Progenitor cell of endocrine pancreas (in vitro differentiated cells): ENCODE measurements at places on chromosomes 6 and 20.

DNA sequence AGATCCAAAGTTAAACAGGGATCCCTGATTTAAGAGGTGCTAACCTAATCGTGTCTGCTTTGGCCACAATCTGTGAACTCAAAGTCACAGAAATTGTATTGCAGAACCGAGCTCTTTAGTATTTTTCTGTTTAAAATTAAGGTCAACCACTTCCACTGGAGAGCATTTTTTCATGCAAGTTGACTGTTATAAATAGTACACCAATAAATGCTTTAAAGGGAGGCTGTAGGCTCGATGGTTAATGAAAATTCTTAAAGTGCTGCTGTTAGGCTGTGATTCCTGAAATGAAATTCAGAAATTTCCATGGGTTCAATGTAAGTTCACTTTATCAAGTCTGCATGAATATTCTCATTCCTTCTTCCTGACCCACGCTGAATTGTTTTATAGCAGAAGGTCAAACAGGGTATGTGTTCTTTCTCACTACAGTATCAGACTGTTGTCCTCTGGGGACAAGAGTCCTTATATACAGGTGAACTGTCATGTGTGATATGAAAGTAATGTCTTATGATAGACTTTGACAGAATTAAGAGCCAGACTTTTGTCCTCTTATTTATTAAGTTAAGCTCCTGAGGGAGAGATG, 92.5 kb upstream of the HDGFL1 start:
- H3K27me3 ChIP-seq = no peaks in the 10 kb centered on the region
- no peak overlapping the region for H3K27ac ChIP-seq
- peaks cover 5% of the 10 kb centered on the region for H3K4me1 ChIP-seq
- DNase-seq = no peak

GRCh38 chr6:137740091-137740755, 126.8 kb upstream of the TNFAIP3 start:
- H3K4me1 ChIP-seq = peaks cover 1% of the 10 kb centered on the region
- DNase-seq = no peak
- H3K27ac ChIP-seq = no peak overlapping the region
- H3K4me3 ChIP-seq = no peak overlapping the region

DNA sequence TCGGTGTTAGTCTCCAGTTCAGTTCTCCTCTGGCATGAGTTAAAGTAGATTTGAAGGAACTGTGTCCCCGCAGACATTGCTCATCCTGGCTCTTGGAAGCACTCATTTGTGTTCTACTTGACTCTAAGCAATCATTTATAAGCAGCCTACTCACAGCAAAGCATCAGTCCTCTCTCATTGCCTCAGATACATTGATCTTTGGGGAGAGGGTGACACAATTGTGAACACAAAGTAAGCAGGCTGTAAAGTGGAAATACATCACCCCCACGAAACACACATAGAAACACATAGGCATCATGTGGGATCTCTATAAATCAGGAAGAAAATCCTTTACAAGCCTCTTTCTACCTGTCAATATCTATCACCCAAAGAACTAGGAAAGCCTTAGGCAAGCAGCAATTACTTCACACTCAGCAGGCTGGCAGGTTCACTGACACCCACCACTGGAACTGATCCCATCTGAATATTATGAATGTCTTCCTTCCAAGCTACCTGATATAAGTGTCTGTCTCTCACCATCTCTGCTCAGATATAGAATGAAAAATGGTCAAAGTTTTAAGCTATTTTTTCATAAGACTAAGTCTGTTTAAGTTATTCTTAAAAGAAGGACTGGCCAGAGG, 675.8 kb downstream of the HACE1 start:
- H3K27me3 ChIP-seq = no peaks in the 10 kb centered on the region
- no peak overlapping the region for H3K4me3 ChIP-seq
- no peak for DNase-seq
- H3K36me3 ChIP-seq = no peaks in the 10 kb centered on the region
- no peak overlapping the region for H3K27ac ChIP-seq

DNA sequence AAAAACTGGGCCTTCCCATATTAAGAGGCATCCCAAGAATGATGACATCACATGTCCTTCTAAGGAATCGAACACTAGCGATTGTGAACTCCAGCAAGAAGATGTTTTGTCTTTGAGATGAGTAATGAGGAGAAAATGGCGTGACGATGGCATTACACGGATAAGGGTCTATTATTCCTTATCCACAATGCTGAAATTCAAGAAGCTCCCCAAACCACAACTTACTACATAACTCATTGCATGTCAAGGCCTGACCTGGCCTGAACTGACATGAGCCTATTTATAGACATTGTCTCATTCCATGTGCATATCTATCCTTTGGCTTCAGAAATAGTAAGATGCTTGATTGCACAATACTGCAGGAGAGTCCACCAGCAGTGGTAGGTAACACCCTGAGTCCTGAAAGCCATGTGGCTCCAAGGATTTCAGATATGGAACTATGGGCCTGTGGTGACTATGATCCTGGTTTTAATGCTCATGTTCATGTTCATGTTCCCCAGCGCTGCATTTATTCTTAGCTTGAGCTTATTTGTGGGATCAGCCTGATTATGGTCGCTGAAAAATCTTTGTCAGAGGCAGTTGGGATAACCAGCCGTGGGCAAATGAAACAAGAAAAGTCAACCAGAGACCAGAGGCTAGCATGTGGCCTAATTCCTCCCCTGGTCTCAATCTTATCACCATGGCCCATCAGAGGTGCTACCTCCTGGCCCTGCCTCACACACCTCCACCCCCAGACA, 183.2 kb upstream of the JARID2 start:
- no peak overlapping the region for H3K4me3 ChIP-seq
- H3K27ac ChIP-seq = no peak overlapping the region
- no peaks in the 10 kb centered on the region for H3K36me3 ChIP-seq
- H3K27me3 ChIP-seq = peaks cover 10% of the 10 kb centered on the region
- peaks cover 19% of the 10 kb centered on the region for H3K4me1 ChIP-seq

DNA sequence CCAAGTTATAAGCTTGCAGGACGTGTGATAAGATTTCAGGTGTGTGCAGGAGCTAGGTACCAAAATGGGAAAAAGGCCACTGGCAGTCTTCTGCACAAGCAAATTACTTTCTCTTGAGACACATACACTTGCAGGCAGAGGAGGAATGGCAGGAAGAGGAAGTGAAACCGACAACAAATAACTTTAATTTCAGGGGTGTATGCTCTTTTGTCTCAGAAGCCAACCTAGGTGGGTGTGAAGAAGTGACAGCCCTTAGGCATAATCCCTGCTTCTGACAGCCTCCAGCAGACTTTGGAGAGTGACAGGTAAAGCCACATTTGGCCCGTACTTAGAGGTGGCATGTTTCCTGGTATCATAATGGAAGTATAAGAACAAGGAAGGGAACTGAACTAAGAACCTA, 118.8 kb upstream of the TRAF3IP2 start:
- H3K4me3 ChIP-seq = no peak overlapping the region
- peaks cover 2% of the 10 kb centered on the region for H3K4me1 ChIP-seq
- no peak for DNase-seq
- H3K27me3 ChIP-seq = no peaks in the 10 kb centered on the region

DNA sequence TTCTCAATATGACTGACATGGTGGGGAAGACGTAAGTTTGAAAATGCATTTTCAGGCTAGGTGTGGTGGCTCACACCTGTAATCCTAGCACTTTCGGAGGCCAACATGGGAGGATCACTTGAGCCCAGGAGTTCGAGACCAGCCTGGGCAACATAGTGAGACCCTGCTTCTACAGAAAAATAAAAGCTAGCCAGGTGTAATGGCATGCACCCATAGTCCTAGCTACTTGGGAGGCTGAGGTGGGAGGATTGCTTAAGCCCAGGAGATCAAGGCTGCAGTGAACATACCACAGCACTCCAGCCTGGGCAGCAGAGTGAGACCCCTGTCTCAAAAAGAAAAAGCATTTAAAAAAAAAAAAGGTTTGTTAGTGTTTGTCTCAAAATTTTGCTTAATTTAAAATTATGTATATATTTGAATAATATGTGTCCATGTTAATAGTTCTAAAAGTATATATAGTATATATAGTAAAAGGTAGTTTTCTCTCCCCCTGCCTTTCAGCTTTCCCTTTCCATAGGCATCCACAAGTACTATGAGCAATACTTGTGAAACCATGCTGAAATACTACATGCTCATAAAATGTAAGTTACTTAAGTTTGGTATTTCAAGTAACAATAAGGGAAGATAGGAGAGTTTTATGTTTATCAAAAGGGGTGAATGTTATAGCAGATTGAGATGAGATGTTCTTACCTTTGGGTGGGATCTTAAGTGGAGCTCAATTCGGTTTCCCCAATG, 15.1 kb downstream of the PTPRA start:
- H3K36me3 ChIP-seq = peaks cover 1% of the 10 kb centered on the region
- H3K27me3 ChIP-seq = no peaks in the 10 kb centered on the region
- no peak overlapping the region for H3K27ac ChIP-seq
- H3K4me1 ChIP-seq = peaks cover 3% of the 10 kb centered on the region
- DNase-seq = no peak

- peaks cover under 1% of the 10 kb centered on the region for H3K4me1 ChIP-seq
- H3K36me3 ChIP-seq = peaks cover 7% of the 10 kb centered on the region
- H3K27ac ChIP-seq = no peak overlapping the region
- no peak overlapping the region for H3K4me3 ChIP-seq
These were observed 116.8 kb downstream of the ARHGAP18 start for GRCh38 chr6:129593233-129593564.

- no peaks in the 10 kb centered on the region for H3K27me3 ChIP-seq
- peak overlapping the region; percentile 14 for H3K27ac ChIP-seq
- no peak overlapping the region for H3K4me3 ChIP-seq
- no peak for DNase-seq
- peaks cover 11% of the 10 kb centered on the region for H3K4me1 ChIP-seq
- no peaks in the 10 kb centered on the region for H3K36me3 ChIP-seq
These were observed 38.0 kb downstream of the KLHL31 start for GRCh38 chr6:53627391-53628218.

DNA sequence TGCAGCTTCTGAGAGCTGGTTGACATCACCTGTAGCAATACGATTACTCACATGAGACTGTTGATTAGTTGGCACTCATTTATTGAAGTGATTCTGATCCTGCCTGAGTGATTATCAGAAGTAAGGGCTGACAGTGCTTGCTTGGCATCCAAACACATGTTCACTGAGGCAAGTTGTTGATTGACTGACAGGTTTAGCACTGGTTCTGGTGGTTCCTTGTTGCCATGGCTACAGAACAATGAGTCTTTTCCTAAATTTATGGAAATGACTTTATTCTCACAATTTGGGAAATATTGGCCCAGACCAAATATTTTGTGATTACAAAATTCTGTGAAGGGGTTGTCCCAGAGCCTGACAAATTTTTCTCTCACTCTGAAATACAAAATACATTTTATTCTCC, 146.0 kb upstream of the RAB32 start:
- no peak overlapping the region for H3K27ac ChIP-seq
- H3K4me1 ChIP-seq = no peaks in the 10 kb centered on the region
- no peak overlapping the region for H3K4me3 ChIP-seq
- no peaks in the 10 kb centered on the region for H3K36me3 ChIP-seq
- no peak for DNase-seq

DNA sequence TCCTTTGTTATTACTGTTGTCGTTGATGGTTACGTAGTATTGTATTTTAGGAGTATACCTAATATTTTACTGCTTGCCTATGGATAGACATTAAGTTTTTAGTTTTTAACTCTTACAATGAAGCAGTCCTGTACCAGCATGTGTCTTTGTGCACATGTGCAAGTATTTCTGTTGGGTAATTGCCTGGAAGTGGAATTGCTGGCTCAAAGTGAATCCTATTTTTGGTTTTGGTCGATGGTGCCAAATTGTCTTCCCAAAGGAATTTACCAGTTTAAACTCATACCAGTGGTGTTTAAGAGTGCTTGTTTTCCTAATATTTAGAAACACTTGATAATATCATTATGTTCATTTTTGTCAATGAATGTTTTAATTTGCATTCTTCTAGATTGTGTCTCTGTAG, 75.5 kb downstream of the ANKS1A start:
- H3K4me3 ChIP-seq = no peak overlapping the region
- no peak for DNase-seq
- no peaks in the 10 kb centered on the region for H3K36me3 ChIP-seq
- H3K27ac ChIP-seq = no peak overlapping the region

GRCh38 chr6:135314543-135314942, 133.4 kb downstream of the MYB start:
- H3K27ac ChIP-seq = no peak overlapping the region
- no peaks in the 10 kb centered on the region for H3K4me1 ChIP-seq
- H3K4me3 ChIP-seq = no peak overlapping the region
- no peaks in the 10 kb centered on the region for H3K36me3 ChIP-seq

GRCh38 chr20:63652192-63652980, 838 bp downstream of the STMN3 start:
- peak overlapping the region; percentile 55 for H3K4me3 ChIP-seq
- DNase-seq = no peak
- no peak overlapping the region for H3K27ac ChIP-seq
- H3K36me3 ChIP-seq = no peaks in the 10 kb centered on the region

- no peaks in the 10 kb centered on the region for H3K36me3 ChIP-seq
- no peak overlapping the region for H3K27ac ChIP-seq
- no peak for DNase-seq
- peaks cover 1% of the 10 kb centered on the region for H3K4me1 ChIP-seq
- H3K4me3 ChIP-seq = no peak overlapping the region
- H3K27me3 ChIP-seq = no peaks in the 10 kb centered on the region
These were observed 99.3 kb upstream of the BMP5 start for GRCh38 chr6:55974688-55975087.

DNA sequence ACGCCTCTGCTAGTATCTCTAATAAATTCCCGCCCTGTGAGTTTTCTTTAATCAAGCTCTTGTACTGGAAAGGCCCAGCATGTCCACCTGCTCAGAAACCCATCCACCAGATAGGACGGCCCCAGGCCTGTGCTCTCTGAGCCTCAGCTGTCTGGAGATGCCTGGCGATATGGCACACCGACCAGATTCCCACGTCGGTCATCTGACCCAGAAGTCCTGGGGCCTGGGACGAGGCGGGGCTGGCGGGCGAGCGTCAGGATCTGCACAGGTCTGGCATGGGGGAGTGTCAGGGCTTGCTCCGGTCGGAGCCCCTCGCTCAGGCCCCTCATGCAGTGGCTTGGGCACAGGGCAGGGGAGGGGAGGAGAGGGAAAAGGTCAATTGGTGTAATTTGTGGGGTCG, 10.2 kb downstream of the RNASET2 start:
- no peaks in the 10 kb centered on the region for H3K27me3 ChIP-seq
- no peak overlapping the region for H3K4me3 ChIP-seq
- peaks cover 30% of the 10 kb centered on the region for H3K36me3 ChIP-seq
- DNase-seq = no peak
- no peaks in the 10 kb centered on the region for H3K4me1 ChIP-seq
- no peak overlapping the region for H3K27ac ChIP-seq

DNA sequence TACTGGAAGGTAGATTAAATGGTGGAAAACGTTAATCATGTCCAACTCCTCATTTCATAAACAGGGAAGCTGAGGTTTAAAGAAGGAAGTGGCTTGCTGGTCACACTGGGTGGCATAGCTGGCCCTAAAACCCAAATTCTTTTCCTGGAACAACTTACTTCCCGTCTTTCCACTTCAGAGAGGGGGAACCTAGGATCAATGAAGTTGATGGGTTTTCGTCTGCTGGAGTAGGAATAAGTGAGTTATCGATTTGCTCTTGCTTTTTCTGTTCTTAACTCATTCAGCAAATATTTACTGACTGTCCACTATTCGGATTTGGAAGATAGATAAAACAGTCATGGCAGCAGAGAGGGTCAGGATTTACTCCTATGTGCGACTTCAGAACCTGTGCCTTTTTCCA, 1.2 kb upstream of the SYS1 start:
- peaks cover 2% of the 10 kb centered on the region for H3K36me3 ChIP-seq
- H3K27ac ChIP-seq = peak overlapping the region; percentile 66
- peaks cover 18% of the 10 kb centered on the region for H3K27me3 ChIP-seq
- DNase-seq = no peak
